ENCODE measurements at places on chromosomes 2 and 18.

- DNase-seq: no peak
These were observed 47.5 kb upstream of the PTMA start for GRCh38 chr2:231660860-231661259.

GRCh38 chr18:28114472-28114871, 62.5 kb downstream of the CDH2 start:
- peak; percentile 83 for DNase-seq

GRCh38 chr2:101790857-101791256, 93.3 kb downstream of the MAP4K4 start:
- DNase-seq: peak; percentile 96

GRCh38 chr2:128486640-128487375, 168.1 kb upstream of the HS6ST1 start:
- DNase-seq: no peak

- DNase-seq: peak; percentile 33
These were observed 101.4 kb downstream of the CDH2 start for GRCh38 chr18:28075501-28075900.

- DNase-seq: no peak
These were observed 126.5 kb downstream of the LPIN1 start for GRCh38 chr2:11872948-11873269.

- no peak for DNase-seq
These were observed 107.1 kb upstream of the PKDCC start for GRCh38 chr2:41940745-41941063.

All from fibroblast of mammary gland (primary cell).